Left lung (tissue), 14 donors: ENCODE measurements at places on chromosomes 4 and X. TPM values are rescaled to one million over a fixed set of nuclear protein-coding genes. Genes with fewer than 3 reads are reported as not detected.

DNA sequence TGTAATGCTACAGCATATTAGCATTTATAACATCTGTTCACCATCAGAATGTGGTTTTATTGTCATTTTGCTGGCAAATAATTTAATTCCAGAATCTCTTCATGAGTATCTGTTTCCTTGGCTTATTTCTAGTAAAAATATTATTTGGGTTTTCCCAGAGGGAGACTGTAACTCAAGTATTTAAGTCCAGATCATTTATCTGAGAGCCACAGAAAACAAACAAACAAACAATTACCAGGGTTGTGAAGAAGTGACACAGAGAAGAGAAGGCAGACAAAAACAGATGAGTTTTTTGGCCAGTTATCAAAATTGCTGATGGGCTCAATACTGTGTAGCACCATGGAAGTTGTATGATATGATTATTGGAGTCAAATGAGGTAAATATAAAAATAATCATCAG, 515.1 kb downstream of the TECRL start:
- DNase-seq: no peak

GRCh38 chrX:108331126-108331909, 106.9 kb downstream of the COL4A6 start:
- no peak for DNase-seq

DNA sequence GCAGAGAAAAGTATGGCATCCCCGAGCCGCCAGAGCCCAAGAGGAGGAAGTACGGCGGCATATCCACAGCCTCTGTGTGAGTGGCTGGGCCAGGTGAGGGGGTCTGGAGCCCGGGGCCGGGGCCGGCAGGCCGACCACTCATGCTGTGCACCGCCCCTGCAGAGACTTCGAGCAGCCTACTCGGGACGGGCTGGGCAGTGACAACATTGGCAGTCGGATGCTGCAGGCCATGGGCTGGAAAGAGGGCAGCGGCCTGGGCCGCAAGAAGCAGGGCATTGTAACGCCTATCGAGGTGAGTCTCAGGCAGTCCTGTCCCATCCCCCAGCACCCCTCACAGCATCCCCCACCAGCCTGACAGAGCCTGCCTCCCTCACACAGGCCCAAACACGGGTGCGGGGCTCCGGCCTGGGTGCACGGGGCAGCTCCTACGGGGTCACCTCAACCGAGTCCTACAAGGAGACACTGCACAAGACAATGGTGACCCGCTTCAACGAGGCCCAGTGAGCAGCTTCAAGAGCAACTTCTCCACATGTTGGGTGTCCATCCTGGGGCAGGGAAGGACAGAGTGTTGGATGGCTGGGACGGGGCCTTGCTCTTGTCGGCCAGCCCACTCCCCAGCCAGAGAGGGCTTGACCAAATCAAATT, 7.4 kb upstream of the UBA1 start:
- DNase-seq: no peak

TSPAN7 gene
- 50.9 TPM for polyA plus RNA-seq

- DNase-seq: no peak
Observed at GRCh38 chr4:138223231-138223910, 18.8 kb downstream of the SLC7A11 start.
